Activated CD4-positive, CD25-positive, alpha-beta regulatory T cell treated with anti-CD3 and anti-CD28 coated beads, Interleukin-2, amount 50 U/mL, for 16 hours (primary cell): ENCODE measurements at places on chromosomes 5 and 9.

GRCh38 chr5:125262782-125263181, 516.3 kb upstream of the ZNF608 start:
- DNase-seq = no peak

- DNase-seq = no peak
These were observed 32.9 kb downstream of the NKD2 start for GRCh38 chr5:1041225-1042143.

DNA sequence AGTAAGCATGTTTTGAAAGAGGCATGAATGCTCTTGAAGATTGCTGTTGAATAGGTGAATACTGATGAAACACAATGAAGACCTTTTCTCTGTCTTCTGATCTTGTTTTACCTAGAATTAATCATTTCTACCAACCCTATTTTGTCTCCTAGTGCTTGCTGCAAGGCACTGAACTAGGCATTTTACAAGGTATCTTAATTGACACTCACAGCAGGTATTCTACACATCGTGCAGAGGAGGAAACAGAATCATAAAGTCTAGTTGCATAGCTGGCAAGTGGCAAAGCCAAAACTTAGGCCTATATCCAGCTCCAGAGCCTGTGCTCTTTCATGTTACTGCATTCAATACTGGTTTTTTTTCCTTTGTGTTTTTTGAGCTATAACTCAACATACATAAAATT, 50.7 kb downstream of the CTNNA1 start:
- no peak for DNase-seq

GRCh38 chr5:150196514-150196913, 6.7 kb downstream of the SLC6A7 start:
- no peak for DNase-seq

GRCh38 chr9:126842977-126843799, 17.3 kb upstream of the ZBTB34 start:
- no peak for DNase-seq

- no peak for DNase-seq
These were observed 6.4 kb upstream of the MEF2C start for GRCh38 chr5:88889189-88890069.

DNA sequence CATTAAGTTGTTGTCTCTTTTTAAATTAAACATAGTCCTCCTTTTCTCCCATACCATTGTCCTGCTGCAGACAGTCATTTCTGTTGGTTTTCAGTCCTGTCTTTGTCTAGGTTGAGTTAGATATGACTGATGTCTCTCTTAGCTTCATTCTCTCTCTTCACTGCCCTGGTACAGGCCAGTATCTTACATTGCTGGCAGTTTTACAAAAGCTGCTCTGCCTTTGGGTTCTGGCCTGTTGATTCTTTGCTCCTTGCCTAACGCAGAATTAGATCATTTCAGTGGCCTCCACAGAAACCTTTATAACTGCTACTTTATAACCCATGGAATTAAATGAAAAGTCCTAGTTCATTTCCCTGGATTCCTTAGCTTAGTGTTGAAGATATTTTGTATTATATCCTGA, 33.7 kb downstream of the GPR21 start:
- no peak for DNase-seq

- DNase-seq = no peak
These were observed 139.2 kb upstream of the PALM2AKAP2 start for GRCh38 chr9:109640580-109641371.

DNA sequence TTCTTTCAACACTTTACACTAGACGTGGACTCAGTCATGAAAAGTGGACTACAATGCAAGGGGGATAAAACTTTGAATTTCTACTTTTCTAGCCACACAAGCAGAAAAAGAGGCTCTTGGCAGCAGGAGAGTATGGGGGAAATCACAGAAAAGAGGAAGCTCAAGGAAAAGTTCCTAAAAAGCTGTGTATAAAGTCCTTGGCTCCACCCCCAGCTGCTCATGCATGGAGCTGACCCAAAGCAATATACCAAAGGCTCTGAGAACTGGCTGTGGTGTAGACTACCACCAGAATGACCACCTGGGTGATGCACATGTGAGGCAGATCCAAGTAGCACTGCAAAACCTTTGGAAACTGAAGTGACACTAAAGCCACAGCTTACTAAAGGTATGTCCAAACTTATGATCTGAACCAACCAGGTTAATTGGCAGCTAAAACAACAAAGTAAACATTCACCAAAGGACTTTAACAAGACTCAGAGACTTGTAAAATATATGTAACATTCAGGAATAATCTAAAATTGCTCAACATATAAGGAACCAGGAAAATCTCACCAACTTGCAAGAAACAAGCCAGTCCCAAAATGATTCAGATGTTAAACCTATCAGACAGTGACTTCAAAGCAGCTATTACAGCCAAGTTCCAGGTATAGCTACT, 55.5 kb upstream of the RASGRF2 start:
- no peak for DNase-seq

GRCh38 chr9:101536351-101536750, 2.7 kb downstream of the RNF20 start:
- no peak for DNase-seq
